ENCODE measurements at places on chromosomes 1 and 21.
A peak's percentile ranks its signal among the peaks of the same experiment; 100 is the strongest.

- DNase-seq = no peak
Observed at GRCh38 chr1:232096751-232097150, 470.2 kb downstream of the DISC1 start.

DNA sequence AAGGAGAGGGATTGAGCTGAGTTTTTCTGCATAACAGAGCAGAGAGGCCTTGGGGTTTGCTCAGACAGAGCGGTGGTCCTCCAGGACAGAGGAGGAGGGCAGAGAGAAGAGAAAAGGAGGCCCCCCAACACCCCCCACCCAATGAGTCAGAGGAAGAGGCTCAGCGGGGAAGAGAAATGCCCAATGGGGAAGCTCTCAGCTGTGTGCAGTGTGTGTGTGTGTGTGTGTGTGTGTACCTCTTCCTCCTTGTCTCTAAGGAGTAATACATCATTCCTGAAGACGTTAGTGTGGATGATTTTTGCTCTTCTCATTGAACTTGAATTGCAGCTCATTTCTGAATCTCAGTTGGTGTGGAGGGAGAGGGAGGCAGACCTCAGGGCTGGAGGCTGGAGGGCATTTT, 8.7 kb downstream of the TMPRSS3 start:
- DNase-seq = no peak

GRCh38 chr1:167720965-167721616, 691 bp upstream of the MPZL1 start:
- peak; percentile 70 for DNase-seq

GRCh38 chr1:94651076-94651475, 109.5 kb upstream of the F3 start:
- no peak for DNase-seq

- no peak for DNase-seq
Observed at GRCh38 chr1:79903321-79903720, 896.8 kb upstream of the ADGRL4 start.

DNA sequence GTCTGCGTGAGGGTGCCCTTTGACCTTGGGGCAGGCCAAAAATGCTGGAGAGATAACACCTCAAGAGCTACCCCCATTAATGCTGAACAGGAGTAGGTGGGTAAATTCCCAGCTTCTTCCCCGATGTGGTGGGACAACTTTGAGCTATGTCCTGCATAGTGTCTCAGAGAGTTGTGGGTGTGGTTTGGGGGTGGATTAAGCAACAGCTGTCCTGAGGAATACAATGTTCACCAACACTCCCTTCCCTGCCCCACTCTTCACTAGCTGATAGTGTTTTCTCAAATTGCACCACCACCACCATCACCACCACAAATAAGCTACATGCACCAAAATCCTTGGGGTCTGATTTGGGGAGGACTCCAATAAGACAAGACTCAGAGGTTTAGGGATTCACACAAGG, 258.4 kb downstream of the HLX start:
- DNase-seq = no peak
